CD4-positive, alpha-beta memory T cell (primary cell): ENCODE measurements at places on chromosomes 1 and 21. TPM values are rescaled to one million over a fixed set of nuclear protein-coding genes. Genes with fewer than 3 reads are reported as not detected.

- H3K4me1 ChIP-seq = no peaks in the 10 kb centered on the region
- peaks cover 3% of the 10 kb centered on the region for H3K27me3 ChIP-seq
- no peak overlapping the region for H3K27ac ChIP-seq
Measured at GRCh38 chr1:94325377-94326302, 88.3 kb upstream of the ARHGAP29 start.

Gene MASP2
- total RNA-seq = not detected

Gene CLCA1
- total RNA-seq = not detected

DNA sequence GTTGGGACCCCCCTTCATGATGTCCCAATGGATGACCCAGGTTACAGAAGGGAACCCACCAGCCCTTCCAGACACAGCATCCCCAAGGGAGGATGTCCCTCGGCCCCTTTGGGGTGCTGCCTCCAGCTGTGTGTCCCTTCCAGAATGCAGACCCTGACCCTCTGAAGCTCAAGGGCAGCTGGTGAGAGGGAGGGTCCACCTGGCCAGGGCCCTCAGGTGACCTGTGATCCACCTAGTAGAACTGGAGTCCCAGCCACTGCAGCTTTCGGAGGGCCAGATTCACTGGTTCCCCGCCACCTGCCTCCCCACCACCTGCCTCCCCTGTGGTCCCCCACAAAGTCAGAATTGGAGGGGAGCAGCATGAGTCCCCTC is 9.6 kb upstream of the TFF1 start:
- no peak for DNase-seq
- no peaks in the 10 kb centered on the region for H3K4me1 ChIP-seq
- H3K27ac ChIP-seq = no peak overlapping the region
- H3K27me3 ChIP-seq = no peaks in the 10 kb centered on the region
- no peaks in the 10 kb centered on the region for H3K36me3 ChIP-seq

- H3K4me3 ChIP-seq = no peak overlapping the region
- peaks cover 7% of the 10 kb centered on the region for H3K4me1 ChIP-seq
- no peak overlapping the region for H3K27ac ChIP-seq
- peaks cover 6% of the 10 kb centered on the region for H3K27me3 ChIP-seq
- no peaks in the 10 kb centered on the region for H3K36me3 ChIP-seq
- no peak for DNase-seq
Measured at GRCh38 chr1:47182676-47183235, 7.1 kb downstream of the PDZK1IP1 start.

GRCh38 chr1:234240680-234241079 is 132.6 kb upstream of the COA6 start:
- H3K27me3 ChIP-seq = no peaks in the 10 kb centered on the region
- no peak for DNase-seq
- no peaks in the 10 kb centered on the region for H3K36me3 ChIP-seq
- no peaks in the 10 kb centered on the region for H3K4me1 ChIP-seq

DNA sequence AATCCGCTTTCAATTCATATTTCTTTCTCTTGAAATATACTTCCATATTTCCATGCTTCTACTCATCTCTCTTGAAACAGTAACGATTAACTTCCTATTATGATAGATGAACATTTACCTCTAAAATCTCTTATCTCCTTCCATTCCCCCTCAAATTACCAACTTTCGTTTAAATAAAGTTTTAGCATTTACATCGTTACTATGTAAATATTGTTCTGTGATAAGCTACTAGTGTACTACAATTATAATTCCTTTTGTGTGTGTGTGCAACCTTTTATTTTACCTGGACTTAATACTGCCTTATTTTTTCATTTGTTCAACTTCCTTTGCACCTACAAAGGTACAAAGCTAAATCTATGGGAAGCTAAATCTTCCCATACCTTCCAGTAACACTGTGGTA is 4.5 kb downstream of the FOXE3 start:
- no peak overlapping the region for H3K27ac ChIP-seq
- H3K4me3 ChIP-seq = no peak overlapping the region
- peaks cover 9% of the 10 kb centered on the region for H3K27me3 ChIP-seq
- H3K4me1 ChIP-seq = no peaks in the 10 kb centered on the region
- DNase-seq = no peak

GRCh38 chr1:209156991-209157390 is 426.5 kb upstream of the CAMK1G start:
- H3K27ac ChIP-seq = no peak overlapping the region
- H3K4me1 ChIP-seq = no peaks in the 10 kb centered on the region
- H3K27me3 ChIP-seq = no peaks in the 10 kb centered on the region
- DNase-seq = no peak
- H3K4me3 ChIP-seq = no peak overlapping the region

DNA sequence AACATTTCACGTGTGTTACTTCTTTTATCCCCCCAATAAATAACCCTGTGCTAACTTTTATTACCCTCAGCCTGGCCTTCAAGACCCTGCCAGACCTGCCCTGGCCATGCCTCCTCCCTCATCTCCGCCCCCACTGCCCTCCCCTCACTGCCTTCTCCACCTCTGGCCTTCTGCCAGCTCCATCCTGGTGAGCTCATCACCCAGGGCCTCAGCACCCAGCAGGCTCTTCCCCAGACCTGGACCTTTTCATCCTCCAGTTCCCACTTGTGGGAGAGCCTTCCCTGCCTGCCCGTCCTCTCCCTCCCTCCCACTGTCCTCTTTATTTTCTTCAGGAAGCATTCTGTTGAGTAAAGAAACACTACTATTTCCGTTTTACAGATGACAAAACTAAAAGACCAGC is 72.0 kb downstream of the SLC66A1 start:
- H3K36me3 ChIP-seq = peaks cover 52% of the 10 kb centered on the region
- H3K27me3 ChIP-seq = no peaks in the 10 kb centered on the region
- no peak for DNase-seq

GRCh38 chr1:234649432-234650081 is 39.6 kb upstream of the IRF2BP2 start:
- H3K4me3 ChIP-seq = no peak overlapping the region
- no peaks in the 10 kb centered on the region for H3K4me1 ChIP-seq
- H3K36me3 ChIP-seq = no peaks in the 10 kb centered on the region
